T-helper 17 cell (primary cell): ENCODE measurements at places on chromosomes 1 and 21. TPM values are rescaled to one million over a fixed set of nuclear protein-coding genes. Genes with fewer than 3 reads are reported as not detected.

GRCh38 chr1:235567812-235568503 lies 63.7 kb upstream of the B3GALNT2 start:
- no peak for DNase-seq

DNA sequence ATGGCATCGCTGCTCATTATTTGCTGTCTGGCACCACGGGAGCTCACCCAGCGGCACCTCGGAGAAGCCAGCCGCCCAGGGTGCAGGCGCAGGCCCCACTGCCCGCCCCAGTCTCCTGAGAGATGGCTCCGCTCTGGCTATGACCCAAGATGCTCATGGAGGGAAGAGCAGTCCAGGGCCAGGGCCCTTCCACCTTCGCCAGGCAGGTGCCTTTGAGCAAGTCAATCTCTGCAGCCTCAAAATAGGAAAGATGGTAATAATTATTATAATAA lies 437.3 kb downstream of the KIF26B start:
- DNase-seq: no peak

BRINP3 gene
- total RNA-seq: not detected

DNA sequence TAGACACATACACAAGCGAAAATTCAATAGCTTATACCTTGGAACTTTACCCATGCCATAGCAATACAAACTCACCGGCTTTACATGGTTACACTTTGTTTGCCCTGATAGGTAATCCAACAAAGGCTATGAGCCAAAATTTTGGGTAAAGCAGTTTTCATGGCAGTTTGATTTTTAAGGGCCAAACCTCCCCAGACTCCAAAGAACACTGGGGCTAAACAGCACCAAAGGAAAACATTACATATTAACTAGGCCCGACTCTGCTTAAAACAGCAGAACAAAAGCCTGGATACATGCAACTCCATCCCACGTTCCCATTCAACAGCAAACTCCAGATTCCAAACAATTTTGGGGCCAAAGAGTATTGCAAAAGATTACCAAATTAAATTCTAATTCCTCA lies 4.4 kb upstream of the TMEM125 start:
- DNase-seq: no peak

- DNase-seq: no peak
These were observed 265.9 kb downstream of the PRDM2 start for GRCh38 chr1:13965770-13966398.

DNA sequence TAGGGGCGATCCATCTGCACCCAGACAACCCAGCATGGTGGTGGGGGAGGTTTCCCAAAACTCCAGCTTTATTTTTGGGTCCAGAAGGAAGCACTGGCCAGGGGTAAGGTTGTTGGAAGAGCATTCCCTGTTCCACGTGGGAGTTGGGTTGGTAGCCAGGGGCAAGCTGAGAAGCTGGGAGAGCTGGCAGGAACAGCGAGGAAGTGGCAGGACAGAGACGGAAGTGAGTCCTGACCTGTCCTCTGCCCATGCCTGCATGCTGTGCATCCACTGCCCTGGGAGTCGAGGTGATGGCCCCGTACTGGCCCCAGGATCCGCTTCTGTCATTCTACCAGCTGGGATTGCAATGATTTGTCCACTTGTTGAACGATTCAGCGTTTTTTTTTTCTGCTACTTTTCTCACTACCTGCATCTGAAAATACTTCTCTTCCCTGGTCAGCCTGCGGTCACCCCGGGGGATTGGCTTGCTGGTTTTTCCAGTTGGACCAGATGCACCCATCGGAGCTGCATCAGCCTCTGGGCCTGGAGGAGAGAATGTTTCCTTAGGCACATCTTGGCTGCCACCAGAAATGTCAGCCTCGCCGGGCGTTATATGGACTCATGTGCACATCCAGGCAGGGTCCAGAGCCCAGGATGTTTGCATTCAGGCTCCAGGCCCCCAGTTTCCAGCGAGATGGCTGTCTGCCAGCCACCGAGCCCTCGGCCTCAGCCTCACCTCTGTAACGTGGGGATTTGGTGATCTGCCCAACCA lies 28.3 kb upstream of the TMPRSS2 start:
- DNase-seq: no peak

TFF3 gene
- total RNA-seq: not detected

ARHGAP29 gene
- total RNA-seq: 0.13 TPM

- DNase-seq: no peak
These were observed 109.6 kb upstream of the TSPAN2 start for GRCh38 chr1:115198938-115199337.

RPTN gene
- total RNA-seq: not detected

SYT2 gene
- total RNA-seq: not detected

CFHR1 gene
- total RNA-seq: not detected

- DNase-seq: no peak
These were observed 39.6 kb upstream of the VN1R5 start for GRCh38 chr1:247216261-247216660.

FMO1 gene
- not detected for total RNA-seq

DNA sequence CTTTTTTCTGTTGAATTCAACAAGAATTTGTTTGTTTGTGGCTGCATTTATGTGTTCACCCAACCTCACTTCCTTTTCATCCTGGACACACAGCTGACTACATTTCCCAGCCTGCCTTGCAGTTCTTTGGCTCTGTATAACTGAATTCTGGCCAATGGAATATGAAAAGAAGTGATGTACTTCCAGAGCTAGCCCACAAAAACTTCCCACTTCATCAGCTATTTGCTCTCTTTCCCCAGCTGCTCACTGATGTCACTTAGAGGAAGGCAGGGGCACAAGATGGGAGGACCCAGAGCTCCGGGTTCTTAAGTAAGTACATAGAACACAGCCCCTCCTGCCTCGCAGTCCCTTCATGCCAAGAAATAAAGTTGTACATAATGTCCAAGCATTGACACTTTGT lies 235.0 kb upstream of the FGGY start:
- DNase-seq: no peak

GRCh38 chr1:54615531-54616279 lies 7.6 kb downstream of the FAM151A start:
- DNase-seq: no peak

IKBKE gene
- total RNA-seq: 72.5 TPM

GRCh38 chr1:4000811-4001251 lies 100.8 kb upstream of the C1orf174 start:
- no peak for DNase-seq

GRCh38 chr1:86965012-86965826 lies 50.8 kb downstream of the HS2ST1 start:
- DNase-seq: no peak

SHE gene
- total RNA-seq: not detected

BTG3 gene
- 100.0 TPM for total RNA-seq

ASPM gene
- 0.62 TPM for total RNA-seq

GRCh38 chr1:248585266-248585665 lies 10.7 kb upstream of the OR2T34 start:
- DNase-seq: no peak
